Activated CD4-positive, alpha-beta T cell treated with anti-CD3 and anti-CD28 coated beads for 36 hours (primary cell): ENCODE measurements at places on chromosomes 4 and X.

GRCh38 chr4:165874791-165875371 is 1.8 kb downstream of the TLL1 start:
- DNase-seq = no peak
- no peaks in the 10 kb centered on the region for H3K36me3 ChIP-seq
- peaks cover 13% of the 10 kb centered on the region for H3K4me1 ChIP-seq
- H3K4me3 ChIP-seq = no peak overlapping the region
- H3K27me3 ChIP-seq = peaks cover 42% of the 10 kb centered on the region

DNA sequence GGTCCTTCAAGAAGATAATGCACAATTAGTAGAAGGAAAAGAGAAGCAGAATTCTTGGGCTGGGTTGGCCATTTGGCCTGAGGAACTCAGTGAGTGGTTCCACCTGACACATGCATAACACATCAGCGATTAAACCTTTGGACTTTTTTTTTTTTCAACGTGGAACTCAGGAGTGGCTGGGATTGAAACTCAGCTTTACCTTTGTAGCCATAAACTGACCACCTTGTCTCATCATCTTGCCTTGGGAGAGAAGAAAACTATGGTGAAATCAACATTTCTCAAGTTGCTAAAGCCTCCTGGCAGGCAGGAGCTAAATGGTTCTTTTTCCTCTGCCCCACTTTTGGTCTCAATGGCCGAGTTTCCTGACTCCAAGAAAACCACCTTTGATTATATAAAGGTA is 16.3 kb downstream of the PTTG2 start:
- no peaks in the 10 kb centered on the region for H3K27me3 ChIP-seq
- no peak for DNase-seq
- peak overlapping the region; percentile 40 for H3K27ac ChIP-seq
- peaks cover 35% of the 10 kb centered on the region for H3K4me1 ChIP-seq

- no peak overlapping the region for H3K27ac ChIP-seq
- no peaks in the 10 kb centered on the region for H3K4me1 ChIP-seq
- no peak overlapping the region for H3K4me3 ChIP-seq
- DNase-seq = no peak
- no peaks in the 10 kb centered on the region for H3K27me3 ChIP-seq
- H3K36me3 ChIP-seq = no peaks in the 10 kb centered on the region
Measured at GRCh38 chrX:10548688-10549087, 71.7 kb downstream of the MID1 start.

GRCh38 chrX:110000000-110000399 is 2.9 kb upstream of the TMEM164 start:
- no peaks in the 10 kb centered on the region for H3K36me3 ChIP-seq
- no peak overlapping the region for H3K4me3 ChIP-seq
- H3K27ac ChIP-seq = no peak overlapping the region
- peaks cover 15% of the 10 kb centered on the region for H3K4me1 ChIP-seq

DNA sequence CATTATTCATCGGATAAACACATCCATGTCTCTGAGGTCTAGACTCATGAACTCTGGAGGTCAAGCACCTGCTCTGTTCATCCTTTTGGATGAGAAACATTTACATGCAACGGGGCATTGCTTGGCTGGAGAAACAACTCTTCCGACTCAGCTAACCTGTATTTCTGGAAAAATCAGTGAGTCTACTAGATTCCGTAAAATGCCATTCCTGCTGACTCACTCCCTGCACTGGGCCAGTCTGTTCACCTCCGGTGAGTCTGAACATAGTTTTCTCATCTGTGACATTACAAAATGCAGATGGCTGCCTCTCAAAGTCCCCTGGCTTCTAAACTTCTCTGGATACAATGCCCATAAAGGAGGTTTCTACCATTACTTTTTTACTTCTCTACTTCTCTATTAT is 185.7 kb upstream of the HS3ST1 start:
- H3K27me3 ChIP-seq = no peaks in the 10 kb centered on the region
- no peak overlapping the region for H3K4me3 ChIP-seq
